EH (cell line): ENCODE measurements at places on chromosomes 1 and 21.
A peak's percentile ranks its signal among the peaks of the same experiment; 100 is the strongest.

DNA sequence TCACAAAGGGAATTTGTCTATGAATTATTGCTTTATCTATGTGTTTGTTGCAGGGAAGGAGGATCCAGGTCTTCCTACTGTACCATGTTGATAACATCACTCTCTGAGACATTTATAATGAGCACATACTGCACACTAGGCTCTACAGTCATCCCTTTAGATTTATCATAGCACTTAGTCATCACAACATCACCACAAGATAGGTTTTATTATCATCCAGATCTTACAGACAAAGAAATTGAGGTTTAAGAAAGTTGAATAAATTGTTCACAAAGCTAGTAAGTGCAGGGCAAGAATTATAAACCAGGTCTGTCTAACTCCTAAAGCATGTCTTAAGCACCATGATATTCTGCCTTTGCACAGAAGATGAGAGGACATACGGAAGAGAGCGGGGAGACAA lies 121.1 kb upstream of the ST6GALNAC5 start:
- peak; percentile 3 for DNase-seq

DNA sequence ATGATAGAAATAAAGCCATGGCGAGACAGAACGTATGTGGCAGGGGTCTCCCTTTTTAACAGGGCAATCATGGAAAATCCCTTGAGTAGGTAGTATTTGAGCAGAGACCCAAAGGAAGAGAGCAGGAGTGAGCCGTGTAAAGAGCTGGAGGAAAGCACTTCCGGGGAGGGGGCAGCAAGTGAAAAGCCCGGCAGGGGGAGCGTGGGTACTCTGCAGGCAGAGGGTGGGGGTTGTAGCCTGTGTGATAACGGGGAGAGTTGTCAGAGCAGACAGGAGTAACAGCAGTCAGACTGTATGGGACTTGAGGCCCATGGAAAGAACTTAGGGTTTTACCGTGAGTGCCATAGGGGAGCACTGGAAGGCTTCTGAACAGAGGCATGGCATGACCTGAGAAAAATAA lies 51.1 kb upstream of the LDLRAP1 start:
- no peak for DNase-seq

DNA sequence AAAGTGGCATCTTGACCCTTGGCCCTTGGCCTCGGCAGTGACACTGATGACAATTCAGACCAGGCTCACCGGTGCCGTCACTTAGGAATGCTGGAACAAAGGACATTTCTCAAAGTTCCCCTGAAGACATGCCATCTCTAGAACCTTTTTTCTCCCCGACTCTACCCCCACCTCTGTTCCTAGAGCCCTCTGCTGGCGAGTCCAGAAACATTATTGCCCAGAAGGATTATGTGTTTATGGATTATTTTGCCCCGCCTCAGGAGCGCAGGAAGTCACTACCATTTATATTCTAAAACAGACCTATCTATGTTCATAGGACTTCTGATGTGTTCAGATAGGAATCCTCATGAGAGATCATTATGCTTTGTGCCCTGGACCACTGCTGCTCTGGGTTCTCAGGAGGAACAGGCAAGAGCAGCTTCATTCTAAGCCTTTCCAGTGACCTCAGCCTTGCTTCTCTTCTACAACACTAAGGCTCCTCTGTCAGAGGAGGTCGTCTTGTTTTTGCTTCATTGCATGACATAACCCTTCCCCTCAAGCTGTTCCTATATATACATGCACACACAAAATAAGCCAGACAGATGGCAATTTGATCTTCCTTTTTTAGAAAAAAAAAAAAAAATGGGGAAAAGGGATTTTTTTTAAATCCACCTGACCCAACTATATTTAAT lies 12.4 kb upstream of the SHISA4 start:
- peak; percentile 45 for DNase-seq

DNA sequence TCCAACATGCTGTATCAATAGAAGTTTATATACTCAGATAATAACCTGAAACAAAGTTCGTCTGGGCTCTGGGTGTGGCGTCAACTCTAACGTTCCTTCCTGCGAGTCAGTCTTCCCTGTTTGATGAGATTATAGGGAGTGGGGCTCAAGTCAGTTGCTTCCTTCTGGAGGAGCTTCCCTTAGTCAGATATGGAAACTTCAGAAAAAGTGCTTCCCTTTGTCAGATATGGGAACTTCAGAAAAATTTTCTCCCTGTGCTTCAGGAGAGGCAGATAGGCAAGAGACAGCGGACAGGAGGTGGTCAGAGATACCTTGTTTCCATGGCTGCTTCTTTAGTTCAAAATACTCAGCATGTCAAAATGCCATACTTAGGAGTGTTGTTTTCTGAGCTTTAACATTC lies 51.1 kb upstream of the PRDX6 start:
- DNase-seq, result no peak

GRCh38 chr1:26283279-26283853 lies 3.5 kb downstream of the SH3BGRL3 start:
- DNase-seq, result no peak

- DNase-seq, result peak; percentile 50
Observed at GRCh38 chr1:36465731-36466369, 1.7 kb upstream of the MRPS15 start.

DNA sequence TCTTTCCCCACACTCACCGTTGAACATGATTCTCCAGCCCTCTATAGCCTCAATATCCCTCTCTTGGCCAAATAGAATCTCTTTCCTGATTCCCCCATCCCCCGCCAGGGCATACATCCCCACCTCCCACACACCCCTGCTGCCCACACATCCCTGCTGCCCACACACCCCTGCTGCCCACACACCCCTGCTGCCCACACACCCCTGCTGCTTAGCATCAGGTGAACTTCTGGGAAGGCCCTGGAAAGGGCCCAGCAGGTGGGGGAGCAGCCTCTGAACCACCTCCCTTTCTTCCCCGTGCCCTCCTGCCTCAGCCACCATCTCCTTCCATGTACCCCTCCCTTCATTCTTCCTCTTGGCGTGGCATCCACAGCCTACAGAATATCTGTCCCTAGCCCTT lies 15.9 kb upstream of the IFNLR1 start:
- no peak for DNase-seq

GRCh38 chr1:24503870-24504523 lies 1.4 kb downstream of the RCAN3 start:
- DNase-seq, result no peak

DNA sequence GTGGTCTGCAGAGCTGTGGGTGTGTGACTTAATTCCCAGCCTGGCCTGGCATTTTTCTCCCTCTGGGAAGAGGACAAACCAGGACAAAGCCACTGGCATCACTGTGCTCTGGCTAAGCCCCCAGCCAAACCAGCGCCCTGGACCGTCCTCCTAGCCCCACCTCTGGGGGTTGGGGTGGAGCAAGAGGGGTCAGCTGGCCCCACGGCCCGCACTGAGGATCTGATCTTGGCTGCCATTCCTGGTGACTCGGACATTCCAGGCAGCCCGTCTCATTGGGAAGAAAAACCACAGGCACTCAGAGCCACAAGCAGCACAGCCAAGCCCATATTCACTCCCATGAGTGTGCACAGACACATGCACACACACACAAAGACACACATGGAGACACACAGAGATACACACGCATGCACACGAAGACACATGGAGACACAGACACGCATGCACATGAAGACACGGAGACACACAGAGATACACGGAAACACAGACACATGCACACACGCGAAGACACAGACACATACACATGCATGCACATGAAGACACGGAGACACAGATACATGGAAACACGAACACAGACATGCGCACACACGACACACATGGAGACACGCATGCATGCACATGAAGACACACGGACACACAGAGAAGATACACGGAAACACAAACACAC lies 2.3 kb upstream of the MXRA8 start:
- DNase-seq, result peak; percentile 99

GRCh38 chr1:84833194-84833593 lies 59.8 kb downstream of the LPAR3 start:
- DNase-seq, result no peak

DNA sequence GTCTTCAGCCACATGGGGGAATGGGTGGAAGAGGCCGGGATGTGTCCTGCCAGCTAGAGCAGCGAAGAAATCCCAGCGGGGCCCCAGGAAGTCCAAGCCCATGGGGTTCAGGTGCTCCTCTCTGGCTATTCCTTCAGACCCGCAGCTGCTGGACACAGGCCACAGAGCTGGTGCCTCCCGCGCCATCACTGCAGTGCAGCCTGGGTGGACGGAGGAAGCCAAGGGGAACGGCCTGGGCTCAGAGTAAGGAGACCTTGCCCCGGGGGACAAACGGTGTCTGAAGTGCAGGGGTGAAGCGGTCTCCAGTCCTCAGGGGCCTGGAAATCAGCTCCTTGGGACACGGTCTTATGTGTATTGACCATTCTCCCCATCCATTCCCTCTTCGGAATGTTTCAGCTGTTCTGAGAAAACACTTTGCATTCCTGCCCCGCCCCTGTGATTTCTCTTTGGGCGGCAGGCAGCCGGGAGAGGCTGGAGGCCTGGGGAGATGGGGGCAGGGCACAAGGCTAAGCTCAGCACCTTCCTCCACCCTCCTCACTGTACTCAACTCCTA lies 18.4 kb downstream of the MTHFR start:
- DNase-seq, result peak; percentile 79

DNA sequence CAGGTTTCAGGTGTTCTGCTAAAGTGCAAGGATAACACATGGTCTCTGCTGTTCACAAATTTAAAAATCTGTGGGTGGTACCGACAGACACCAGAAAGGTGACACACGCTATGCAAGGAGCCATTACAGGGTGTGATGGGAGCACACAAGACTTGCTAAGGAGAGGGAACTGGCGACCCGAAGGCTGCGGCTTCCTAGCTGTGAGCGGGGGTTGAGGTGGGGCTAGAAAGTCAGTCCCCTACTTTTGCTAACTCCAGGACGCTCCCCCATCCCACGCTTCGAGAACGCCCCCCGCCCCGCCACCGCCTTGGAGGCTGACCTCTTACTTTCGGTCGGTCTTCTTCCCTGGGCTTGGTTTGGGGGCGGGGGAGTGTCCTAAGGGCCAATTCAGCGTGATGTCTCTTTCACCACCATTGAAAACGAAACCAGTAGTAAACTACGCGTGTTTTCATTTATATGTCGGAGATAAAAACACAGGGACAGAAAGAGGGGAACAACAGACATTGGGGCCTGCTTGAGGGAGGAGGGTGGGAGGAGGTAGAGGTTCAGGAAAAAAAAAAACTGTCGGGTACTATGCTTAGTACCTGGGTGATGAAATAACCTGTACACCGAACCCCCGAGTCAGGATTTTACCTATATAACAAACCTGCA lies 1.1 kb downstream of the CKS1B start:
- DNase-seq, result peak; percentile 72

DNA sequence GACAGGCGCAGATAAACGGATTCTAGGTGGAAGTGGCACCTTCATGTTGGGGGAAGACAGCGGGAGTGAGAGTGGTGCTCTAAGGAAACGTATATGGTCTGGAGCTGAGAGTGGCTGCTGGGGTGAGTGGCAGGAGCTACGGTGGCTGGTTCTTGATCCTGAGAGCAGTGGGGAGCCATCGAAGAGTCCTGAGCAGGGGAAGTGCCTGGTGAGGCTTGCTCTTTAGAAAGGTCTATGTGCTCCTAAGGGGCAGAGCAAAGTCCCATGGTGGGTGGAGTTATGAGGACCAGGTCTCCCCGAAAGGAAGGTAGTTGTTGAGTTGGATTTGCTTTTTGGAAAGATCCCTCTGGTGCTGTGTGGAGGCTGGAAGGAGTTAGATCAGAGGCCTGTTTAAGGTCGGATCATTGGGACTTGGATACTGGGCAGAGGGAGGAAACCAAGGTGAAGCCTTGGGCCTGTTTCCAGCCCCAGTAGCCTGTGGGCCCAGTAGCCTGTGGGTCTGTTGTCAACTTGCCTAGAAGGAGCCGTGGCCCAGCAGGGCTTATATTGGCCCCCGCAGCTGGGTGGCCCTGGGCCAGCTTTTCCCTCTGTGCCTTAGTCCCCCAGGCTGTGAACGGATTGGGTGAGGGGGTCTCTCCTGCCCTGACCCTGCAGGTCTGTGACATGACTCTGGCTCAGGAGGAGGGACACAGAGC lies 33.0 kb downstream of the ACOT11 start:
- DNase-seq, result no peak

DNA sequence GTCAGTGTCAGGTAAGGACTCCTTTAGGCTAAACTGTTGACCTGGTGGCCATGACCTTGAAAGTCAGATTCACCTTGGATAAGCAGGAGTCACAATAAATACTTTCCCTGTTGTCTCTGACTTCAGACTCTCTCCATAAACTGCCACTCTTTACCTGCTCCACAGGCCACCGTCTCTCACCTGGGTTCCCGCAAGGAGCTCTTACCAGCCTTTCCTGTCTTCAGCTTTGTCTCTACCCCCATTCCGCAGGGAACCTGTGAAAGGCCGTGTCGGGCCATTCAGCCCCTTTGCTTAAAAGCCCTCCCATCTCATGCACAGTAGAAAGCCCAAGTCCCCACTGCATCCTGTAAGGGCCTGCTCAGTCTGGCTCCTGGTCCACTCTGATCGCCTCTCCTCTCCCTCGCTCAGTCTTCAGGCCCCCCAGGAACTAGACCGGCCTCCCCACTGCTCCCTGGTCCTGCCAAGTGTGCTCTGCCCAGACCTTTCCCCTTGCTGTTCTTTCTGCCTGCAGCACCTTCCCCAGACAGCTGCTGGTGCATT lies 79.5 kb downstream of the ACTL8 start:
- no peak for DNase-seq

DNA sequence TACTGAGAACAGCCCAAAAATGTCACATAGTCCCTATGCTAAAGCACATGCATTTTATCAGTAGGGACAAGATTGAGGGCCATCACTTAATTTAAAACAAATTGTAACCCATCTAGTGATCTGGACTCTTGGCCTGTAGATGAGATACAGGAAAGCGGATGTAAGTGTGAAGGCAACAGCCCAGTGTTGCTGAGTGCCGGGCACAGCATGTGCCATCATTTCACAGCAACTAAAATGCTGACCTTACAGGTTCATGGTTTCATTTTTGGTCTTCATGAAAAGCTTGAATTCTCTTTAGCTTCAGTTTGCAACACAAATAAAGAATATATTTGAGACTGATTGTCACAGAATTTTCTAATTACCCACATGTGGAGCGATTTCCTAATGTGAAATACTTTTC lies 5.8 kb downstream of the COG2 start:
- DNase-seq, result no peak

DNA sequence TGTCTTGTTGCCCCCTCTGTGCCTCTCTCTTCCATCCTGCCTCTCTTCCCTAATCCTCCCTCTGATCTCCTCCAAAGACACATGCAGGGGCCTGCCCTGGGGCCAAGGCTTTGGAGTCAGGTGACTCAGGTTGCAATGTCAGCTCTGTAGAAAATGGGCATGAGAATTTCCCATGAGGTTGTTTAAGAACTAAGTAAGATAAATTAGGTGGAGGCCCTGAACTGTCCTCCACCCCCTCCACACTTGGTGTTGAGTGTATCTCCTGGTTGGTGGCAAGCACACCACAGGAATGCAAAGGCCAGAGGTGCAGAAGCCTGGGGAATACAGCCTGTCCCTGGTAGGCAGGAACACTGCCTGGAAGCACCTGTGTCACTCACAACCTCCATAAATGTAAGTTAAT lies 63.9 kb upstream of the GRIK3 start:
- DNase-seq, result no peak
